ENCODE measurements at places on chromosomes 13 and 19.

GRCh38 chr19:19463348-19464117, 51.8 kb downstream of the TSSK6 start:
- DNase-seq: no peak

GRCh38 chr19:19420570-19421298, 15.3 kb downstream of the GATAD2A start:
- no peak for DNase-seq

DNA sequence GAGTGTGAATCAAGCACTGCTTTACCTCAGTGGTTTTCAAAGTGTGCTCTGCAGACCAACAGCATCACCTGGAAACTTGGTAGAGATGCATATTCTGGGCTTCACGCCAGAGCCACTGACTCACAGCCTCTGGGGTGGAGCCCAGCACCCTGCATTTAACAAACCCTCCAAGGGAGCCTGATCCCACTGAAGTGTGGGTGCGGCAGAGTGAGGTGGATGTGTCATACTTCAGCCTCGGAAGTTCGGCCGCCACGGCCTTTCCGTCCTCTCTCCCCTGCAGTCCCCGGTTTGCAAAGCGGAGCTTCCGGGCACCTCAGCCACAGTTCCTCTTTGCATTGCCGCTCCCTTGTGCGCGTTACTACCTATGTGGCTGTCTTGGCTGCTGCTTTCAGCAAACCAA, 33.3 kb upstream of the MICU2 start:
- DNase-seq: no peak

GRCh38 chr13:41107104-41107571, 25.5 kb downstream of the KBTBD6 start:
- DNase-seq: no peak

DNA sequence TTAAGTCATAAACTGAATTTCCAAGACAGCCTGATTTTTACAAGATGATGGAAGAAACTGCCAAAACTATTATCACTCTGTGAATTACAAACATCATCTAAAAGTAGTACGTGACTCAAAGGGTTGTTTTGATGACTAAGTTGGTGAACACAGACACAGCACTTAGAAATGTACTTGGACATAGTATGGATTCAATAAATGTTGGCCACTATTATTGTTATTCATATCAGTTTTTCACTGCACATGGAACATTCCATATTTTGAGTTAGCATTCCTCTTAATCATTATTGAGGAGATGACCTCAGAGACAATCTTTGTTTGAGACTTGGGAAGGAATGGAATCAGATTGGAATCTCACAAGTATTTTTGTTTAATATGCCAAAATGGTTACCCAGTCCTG, 172.9 kb downstream of the OXGR1 start:
- DNase-seq: no peak

DNA sequence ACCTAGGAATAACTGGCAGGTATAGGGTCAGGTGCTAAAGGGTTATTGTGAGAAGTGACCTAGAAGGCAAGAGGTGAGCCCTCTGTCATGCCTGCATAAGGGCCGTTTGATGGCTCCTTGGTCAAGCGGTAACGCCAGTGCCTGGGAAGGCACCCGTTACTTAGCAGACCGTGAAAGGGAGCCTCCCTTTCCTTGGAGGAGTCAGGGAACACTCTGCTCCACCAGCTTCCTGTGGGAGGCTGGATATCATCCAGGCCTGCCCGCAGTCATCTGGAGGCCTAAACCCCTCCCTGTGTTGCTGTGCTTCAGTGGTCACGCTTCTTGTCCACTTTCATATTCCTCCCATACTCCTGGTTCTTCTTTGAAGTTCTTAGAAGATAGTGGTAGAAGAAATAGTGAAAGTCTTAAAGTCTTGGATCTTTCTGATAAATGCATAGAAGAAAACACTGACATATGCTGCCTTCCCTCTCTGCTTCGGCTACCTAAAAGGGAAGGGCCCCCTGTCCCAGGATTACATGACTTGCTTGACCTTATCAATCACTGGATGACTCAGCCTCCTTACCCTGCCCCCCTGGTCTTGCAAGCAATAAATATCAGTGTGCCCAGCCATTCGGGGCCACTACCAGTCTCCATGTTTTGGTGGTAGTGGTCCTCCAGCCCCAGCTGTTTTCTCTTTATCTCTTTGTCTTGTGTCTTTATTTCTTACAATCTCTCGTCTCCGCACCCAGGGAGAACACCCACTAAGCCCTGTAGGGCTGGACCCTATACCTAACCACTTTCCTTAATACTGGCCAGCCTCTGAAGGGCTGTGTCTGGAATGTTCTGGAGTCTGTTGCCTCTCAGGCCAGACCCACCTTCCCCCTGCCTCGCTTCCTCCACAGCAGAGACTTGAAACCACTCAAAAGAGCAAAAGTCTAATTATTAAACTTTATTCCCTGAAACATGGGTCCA, 16.1 kb upstream of the ABCC4 start:
- DNase-seq: no peak

GRCh38 chr13:42275098-42275471, 3.1 kb downstream of the AKAP11 start:
- no peak for DNase-seq

DNA sequence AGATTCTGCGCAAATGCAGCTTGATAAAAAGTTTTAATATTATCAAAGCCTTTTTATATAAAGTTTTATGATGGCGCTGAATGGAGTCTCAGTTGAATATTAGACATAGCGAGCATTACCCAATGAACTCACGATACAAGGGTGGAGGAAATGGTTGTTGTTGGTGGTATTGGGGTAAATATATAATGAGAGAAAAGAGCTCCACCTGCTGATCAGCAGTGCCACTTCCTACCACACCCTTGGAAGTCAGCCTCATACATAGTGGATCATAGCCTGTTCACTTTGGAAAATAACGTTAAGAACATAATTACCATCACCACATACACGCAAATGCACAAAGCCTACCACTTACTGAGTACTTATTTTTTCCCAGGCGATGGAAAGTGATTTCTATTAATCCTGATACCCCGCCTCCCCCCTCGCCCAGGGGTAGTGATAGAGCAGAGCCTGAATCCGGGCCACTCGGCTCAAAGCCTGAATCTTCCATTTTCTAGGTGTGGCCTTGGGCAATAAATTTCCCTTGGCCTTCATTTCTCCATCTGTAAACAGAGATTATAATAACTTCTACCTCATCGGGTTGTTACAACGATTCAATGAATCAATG, 358.3 kb downstream of the KLF5 start:
- DNase-seq: no peak

DNA sequence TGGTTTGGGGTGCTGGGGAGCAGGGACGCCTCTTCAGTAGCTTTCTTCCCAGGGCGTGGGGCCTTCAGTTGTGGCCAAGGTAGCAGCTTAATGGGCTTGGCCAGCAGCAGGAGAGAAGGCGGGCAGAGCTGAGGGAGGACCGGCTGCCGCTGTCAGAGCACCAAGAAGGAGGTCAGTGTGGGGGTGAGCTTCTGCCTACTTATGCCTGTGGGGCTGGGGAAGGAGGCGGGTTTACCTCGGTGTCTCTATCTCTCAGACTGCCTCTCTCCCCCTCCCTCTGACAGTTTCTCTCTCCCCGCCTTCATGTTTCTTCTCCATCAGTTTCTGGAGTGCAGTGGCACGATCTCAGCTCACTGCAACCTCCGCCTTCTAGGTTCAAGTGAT, at the start of gene CAPN12:
TSS of gene CAPN12 (minus strand) at position 177 of the 384 bp plus-strand sequence. CDS start 309 bp downstream, outside the sequence.
- DNase-seq: no peak

GRCh38 chr19:55590617-55591016, 8.7 kb downstream of the FIZ1 start:
- no peak for DNase-seq

GRCh38 chr13:22944378-22944777, 236.4 kb upstream of the SGCG start:
- no peak for DNase-seq

DNA sequence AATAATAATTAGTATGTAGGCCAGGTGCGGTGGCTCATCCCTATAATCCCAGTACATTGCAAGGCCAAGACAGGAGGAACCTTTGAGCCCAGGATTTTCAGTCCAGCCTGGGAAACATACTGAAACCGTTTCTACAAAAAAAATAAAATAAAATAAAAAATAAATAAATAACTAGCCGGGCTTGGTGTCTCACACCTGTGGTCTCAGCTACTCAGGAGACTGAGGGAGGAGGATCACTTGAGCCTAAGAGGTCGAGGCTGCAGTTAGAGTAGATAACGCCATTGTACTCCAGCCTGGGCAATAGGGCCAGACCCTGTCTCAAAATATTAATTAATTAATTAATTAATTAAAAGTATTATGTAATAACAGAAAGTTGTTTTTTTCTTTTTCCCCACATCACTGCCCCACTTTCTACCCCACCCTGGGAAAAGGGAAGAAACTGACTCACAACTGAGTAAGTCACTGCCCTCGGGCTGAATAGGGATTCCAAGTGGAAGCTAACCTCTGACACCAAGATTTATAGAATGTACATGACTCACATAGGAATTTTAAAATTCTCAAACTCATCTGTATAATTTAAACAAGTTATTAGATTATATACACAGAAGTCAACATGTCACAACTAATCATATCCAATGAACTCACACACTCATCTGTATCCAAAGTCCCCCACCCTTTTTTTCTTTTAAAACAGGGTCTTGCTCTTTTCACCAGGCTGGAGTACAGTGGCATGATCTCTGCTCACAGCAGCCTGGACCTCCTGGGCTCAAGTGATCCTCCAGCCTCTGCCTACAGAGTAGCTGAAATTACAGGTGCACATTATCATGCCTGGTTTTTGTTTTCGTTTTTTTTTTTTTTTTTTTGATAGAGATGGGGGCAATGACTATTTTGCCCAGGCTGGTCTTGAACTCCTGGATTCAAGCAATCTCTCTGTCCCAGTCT, 12.5 kb downstream of the ZNF611 start:
- DNase-seq: no peak

DNA sequence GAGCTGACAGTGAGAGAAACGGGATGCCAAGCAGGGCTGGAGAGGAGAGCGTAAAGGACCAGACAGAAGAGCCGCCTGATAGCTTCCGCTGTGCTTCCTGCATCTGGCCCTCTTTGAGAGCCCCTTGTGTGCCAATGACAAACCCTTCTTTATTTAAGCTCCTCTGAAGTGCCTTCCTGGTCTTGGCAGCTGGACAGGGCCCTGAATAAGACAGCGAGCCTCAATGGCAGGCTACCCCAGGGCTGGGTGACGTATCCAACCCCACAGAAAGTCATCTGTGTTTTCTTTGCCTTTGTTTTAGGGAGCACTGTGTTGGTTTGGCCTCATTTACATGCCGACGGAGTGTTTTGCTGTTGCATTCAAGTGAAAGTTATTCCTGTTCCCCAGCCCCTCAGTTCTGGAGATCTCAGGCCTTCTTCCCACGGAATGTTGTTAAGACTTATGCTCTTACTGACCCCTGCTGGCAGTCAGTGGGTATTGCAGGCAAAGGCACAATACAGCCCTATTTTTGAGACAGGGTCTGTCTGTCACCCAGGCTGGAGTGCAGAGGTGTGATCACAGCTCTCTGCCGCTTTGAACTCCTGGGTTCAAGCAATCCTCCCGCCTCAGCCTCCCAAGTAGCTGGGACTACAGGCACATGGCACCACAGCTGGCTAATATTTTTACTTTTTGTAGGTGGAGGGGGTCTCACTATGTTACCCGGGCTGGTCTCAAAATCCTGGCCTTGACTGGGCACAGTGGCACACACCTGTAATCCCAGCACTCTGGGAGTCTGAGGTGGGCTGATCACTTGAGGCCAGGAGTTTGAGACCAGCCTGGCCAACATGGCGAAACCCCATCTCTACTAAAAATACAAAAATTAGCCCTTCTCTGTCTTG, 16.8 kb downstream of the CCL25 start:
- no peak for DNase-seq

- DNase-seq: peak; percentile 41
Measured at GRCh38 chr13:74134777-74135325, 647 bp upstream of the KLF12 start.

DNA sequence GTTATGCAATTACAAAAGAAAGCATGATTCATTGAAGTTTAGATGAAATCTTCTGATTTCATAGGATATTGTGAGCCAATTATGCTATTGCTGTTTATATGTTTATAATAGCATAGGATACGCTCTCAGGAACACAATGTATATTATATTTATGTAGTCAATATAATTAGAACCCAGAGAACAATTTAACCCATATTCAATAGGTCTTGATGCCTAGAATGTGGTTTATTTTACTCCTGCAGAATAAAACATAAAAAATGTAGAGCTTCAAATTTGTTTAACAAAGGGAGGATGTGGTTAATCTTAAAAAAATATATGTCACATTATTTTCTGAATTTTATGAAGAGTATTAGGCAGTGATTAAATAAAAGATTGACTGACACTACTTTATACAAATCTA, 380.8 kb upstream of the SPRY2 start:
- no peak for DNase-seq

- no peak for DNase-seq
Measured at GRCh38 chr13:73601708-73602107, 532.5 kb downstream of the KLF12 start.

DNA sequence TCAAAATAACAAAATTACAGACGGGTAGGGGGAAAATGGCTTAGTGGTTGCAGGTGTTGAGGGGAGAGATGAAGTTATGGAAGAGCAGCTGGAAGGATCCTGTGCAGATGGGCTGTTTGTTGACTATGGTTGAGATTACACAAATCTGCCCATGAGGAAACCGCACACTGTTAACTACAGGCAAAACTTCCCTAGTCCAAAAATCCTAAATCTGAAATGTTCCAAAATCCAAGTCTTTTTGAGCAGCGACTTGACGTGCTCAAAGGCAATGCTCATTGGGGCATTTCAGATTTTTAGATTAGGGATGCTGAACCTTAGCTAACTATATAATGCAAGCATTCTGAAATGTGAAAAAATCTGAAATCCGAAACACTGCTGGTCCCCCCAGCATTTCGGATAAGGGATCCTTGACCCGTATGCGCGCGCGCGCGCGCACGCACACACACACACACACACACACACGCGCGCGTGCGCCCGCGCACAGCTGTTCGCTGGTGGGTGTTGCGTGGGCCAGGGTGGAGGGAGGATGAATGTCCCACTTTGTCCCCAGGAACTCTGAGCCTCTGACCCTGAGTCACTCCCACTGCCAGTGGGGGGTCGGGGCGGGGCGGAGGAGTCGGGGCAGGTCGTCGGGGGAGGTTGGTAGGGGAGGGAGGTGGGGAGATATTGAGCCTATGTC, 6.8 kb downstream of the F2RL3 start:
- DNase-seq: no peak

- no peak for DNase-seq
Measured at GRCh38 chr19:49635530-49636232, 4.3 kb downstream of the RRAS start.

DNA sequence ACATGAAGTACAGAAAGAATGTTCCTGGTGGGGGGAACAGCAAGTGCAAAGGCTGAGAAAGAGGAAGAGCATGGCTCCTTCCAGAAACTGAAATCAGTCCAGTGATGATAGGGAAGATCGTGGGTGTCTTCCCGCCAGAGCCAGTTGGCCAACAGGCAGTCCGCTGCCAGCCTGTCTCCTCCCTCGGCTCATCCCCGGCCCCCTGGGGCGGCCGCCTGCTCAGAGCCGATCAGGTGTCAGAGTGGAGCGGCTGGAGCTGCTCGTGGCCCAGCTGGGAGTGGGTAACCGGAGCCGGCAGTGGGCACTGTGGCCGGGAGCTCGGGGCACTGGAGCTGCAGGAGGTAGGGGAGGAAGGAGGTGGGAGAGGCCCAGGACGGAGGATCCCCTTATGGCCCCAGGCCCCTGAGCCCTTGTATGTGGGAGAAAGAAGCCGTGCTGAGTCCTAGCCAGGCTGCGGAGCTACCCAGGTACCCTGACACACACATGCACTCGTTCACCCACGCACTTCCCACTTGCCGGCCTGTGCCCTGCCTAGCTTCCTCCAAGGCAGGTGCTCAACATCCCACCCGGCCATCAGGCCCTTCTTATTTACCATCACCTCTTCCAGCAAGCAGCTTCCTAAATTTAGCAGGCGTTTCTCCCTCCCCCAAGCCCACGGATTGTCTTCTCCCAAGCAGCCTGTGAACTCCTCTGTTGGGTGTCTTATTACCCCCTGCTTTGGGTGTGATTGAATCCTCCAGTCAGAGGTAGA, 1.7 kb downstream of the ANKRD24 start:
- no peak for DNase-seq
